Fibroblast of lung (primary cell): ENCODE measurements at places on chromosomes 3 and 15.

DNA sequence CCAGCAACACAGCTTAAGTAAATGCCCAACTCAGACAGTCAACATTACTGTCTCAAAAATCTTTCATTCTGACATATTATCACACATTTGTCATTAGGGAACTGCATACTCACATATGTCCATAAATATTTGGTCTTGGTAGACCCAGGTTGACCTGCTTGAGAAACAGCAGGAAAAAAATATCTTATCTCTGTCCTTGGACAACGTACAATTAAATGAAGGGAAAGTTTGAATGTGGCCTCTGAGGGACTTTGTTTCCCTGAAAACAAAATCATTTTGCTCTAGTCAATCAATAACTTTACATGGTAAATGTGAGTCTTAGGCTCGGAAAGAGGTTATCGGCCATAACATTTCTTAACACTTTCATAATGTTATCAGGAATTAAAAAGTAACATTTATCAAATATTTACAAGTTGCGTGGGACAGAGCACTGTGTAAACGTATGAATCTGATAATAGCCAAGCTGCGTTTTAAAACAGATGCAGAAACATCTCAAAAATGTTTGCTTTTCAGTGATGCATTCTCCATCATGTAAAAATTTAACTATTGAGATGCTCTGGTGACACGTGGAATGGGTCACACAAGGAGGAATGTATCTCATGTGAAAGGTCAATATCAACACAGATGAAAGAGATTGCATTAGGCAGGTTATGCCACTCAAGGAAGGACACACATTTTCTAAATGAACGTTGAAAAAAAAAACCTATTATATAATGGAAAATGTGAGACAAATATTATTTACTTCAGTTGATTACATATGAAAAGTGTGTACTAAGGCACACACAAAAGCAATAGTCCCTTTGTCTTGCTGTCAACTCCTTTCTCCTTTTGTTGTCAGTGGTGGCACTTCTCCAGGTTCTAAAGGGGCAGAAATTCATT, 304.4 kb downstream of the WDR72 start:
- no peaks in the 10 kb centered on the region for H3K27me3 ChIP-seq
- no peak for DNase-seq
- H3K36me3 ChIP-seq, result no peaks in the 10 kb centered on the region
- no peaks in the 10 kb centered on the region for H3K4me1 ChIP-seq

DNA sequence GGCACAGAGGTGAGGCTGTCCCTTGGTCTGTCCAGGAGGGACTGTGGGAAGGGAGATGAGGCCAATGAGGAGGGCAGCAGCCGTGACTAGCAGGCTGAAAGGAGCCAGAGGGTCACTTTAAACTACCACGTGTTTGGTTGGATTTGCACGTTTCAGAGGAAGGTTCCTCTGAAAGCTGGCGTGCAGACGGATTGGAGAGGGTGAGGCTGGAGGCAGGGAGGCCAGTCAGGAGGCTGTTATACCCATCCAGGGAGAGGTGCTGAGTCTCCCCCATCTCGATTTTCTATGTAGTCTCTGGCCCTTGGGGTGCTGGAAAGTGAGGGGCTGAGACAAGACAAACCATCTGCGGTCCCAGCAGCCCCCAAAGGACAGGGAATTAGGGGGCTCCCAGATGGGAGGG, 60.0 kb upstream of the SLC6A1 start:
- no peaks in the 10 kb centered on the region for H3K4me1 ChIP-seq
- no peak overlapping the region for H3K27ac ChIP-seq
- no peaks in the 10 kb centered on the region for H3K27me3 ChIP-seq
- no peak overlapping the region for H3K4me3 ChIP-seq

DNA sequence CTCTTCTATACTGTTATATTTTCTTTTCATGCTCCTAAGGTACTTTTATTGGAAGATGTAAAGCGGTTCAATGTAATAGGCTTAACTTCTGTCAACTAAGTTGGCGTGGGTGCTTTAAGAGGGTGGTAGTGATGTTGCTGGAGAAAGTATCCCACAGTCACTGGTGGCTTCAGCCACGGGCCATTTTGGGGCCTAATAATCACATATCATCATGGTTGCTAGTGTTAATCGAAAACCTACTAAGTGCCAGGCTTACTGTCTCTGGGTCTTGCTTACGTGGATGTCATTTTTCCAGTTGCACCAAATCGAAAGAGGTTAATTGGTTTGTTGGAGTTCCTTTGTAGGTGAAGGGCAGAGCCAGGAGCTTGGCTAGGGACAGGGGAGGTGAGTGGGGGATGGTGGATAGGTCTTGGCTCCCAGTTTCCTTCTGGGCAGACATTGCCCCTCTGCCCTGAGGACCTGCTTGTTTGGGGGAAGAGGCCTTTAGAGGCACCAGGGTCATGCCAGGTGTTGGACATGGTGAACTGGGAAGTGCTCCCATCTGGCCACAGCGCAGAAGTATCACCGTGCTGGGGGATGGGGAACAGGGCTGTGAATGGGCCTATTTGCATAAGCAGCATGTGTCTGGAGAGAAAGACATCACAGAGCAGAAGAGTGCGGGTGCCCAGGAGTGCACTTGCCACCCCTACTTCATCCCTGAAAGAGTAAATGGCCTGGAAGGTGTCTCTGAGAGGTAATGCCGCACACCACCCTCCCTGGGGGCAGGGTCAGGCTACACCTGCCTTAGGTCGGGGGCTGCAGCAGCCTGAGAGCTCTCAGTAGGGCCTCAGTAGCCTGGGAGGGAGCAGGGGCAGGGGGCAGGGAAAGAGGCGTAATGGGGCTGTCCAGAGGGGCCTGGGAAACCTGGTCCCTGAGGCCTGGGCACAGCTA, 62.4 kb upstream of the POLG start:
- no peaks in the 10 kb centered on the region for H3K4me1 ChIP-seq
- H3K27ac ChIP-seq, result no peak overlapping the region
- peaks cover 33% of the 10 kb centered on the region for H3K27me3 ChIP-seq
- no peak for DNase-seq
- no peak overlapping the region for H3K4me3 ChIP-seq
- no peaks in the 10 kb centered on the region for H3K36me3 ChIP-seq

DNA sequence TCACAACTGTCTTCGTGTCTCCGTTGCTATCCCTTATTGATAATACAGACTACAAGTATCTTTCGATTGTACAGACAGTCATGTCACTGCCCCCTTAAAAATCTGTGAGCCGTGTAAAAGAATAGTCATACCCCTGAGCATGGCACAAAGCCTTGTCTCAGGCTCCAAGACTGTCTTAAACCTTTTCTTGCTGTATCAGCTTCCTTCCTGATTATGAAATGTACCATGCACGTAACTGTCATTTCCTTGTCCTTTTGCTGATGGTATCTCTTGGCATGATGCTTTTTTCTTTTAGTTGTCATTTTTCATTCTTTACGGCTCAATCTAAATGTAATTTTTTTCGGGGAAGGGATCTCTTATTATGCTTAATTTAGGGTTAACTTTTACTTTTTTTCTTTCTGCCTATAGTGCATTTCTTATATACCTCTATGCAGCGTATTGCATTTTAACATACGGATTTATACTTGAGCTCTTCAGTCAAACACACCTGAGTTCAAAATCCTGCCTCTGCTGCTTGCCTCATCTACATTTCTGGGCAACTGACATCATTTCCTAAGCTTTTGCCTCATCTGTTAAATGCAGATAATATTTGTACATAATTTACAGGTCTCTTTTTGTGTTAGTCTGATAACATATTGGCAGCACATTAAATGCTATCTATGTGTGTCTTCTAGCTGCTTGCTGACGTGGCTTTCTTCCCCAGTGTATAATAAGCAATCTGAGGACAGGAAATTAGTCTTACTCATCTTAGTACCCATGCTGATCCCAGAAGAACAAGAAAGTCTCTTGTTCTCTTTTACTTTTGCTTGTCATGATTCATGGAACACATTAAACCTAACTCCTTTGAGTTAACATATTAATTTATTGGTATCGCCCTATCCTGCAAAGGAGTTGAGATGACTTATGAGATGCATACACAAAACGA, 57.3 kb downstream of the ROBO2 start:
- H3K36me3 ChIP-seq, result no peaks in the 10 kb centered on the region
- no peaks in the 10 kb centered on the region for H3K27me3 ChIP-seq

GRCh38 chr3:18445401-18446148, 20.4 kb upstream of the SATB1 start:
- DNase-seq, result no peak
- no peaks in the 10 kb centered on the region for H3K36me3 ChIP-seq
- peaks cover 15% of the 10 kb centered on the region for H3K27me3 ChIP-seq
- H3K4me3 ChIP-seq, result peak overlapping the region; percentile 26

DNA sequence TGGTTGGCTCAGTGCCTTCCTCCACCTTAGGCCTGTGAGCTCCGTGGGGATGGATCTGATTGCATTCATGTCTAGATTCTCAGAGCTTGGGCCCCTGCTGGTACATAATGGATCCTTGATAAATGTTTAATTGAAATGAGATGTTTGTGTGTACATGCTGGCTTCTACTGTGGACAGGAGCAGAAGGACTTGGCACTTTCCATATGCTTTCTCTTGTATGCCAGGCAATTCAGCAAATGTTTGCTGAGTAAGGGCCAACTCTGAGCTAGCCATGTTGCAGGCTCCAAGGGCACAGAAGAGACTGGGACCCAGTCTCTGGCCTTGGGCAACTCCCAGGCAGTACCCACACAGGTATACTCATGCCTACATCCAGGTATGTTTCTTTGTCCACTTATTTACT, 67.0 kb downstream of the RAB11A start:
- H3K4me3 ChIP-seq, result no peak overlapping the region
- H3K27me3 ChIP-seq, result no peaks in the 10 kb centered on the region
- peaks cover 10% of the 10 kb centered on the region for H3K4me1 ChIP-seq
- no peak for DNase-seq
- H3K36me3 ChIP-seq, result no peaks in the 10 kb centered on the region
- H3K27ac ChIP-seq, result no peak overlapping the region

- no peak overlapping the region for H3K4me3 ChIP-seq
- no peak overlapping the region for H3K27ac ChIP-seq
- peaks cover 5% of the 10 kb centered on the region for H3K27me3 ChIP-seq
- no peak for DNase-seq
These were observed 41.5 kb upstream of the FAM98B start for GRCh38 chr15:38412466-38412865.

DNA sequence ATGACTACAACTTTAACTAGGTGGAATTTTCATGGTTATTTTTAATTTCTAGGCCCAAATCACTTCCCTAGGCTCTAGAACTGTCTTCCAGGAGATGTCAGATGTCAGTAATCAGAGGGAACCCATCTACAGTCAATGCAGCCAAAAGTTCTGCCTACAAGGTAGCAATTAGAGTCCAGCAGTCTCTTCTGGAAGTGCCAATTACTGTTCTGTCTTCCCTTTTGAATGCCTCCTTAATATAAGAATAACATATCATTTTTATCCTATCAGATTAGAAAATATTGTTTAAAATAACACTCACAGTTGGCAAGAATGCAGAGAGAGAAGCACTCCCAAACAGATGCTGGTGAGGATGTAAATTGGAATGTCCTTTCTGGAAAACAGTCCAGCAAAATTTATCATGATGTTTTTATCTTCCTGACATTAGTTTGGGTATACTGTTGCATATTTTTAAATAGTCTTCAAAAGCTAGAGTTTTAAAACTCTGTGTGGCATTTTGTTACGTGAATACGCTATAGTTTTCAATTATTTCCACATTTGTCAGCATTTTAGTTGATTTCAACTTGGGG, 543.7 kb downstream of the FHIT start:
- H3K27ac ChIP-seq, result no peak overlapping the region
- no peaks in the 10 kb centered on the region for H3K27me3 ChIP-seq
- no peak overlapping the region for H3K4me3 ChIP-seq
- DNase-seq, result peak; percentile 63
- H3K4me1 ChIP-seq, result no peaks in the 10 kb centered on the region

DNA sequence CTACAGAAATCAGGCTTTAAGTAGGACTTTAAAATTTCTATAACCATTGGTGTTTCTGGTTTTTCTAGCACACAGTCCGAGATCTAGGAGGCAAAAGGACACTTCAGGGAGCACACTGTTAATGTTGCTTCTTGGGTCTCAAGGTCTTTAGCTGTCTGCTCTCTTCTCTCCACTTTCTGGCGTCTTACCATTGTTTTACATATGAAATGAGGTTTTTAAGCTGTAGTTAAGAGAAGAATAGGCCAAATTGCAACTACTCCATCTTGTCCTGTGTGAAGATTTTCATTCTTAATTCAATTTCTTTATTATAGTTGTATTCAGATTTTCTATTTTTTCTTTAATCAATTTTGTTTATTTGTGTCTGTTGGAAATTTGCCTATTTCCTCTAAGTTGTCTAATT, 151.4 kb downstream of the WNT7A start:
- H3K36me3 ChIP-seq, result no peaks in the 10 kb centered on the region
- DNase-seq, result no peak
- H3K4me1 ChIP-seq, result no peaks in the 10 kb centered on the region

DNA sequence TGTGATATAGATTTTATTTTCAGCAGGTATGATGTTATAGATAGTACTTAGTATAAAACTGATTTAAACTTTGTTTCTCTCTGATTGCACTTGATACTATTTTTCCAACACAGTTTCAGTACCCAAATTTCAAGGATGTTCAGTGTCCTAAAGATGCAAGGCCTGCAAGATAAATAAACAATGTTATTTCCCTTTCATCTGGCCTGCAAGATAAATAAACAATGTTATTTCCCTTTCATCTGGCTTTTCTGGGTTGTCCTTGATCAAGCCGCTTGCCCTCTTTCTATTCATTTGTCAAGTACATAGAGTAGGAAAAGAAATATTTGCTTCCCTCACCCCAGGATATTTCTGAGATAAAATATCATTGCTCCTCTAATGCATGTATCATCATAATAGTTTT, 571.0 kb downstream of the FGF12 start:
- no peaks in the 10 kb centered on the region for H3K27me3 ChIP-seq
- no peaks in the 10 kb centered on the region for H3K4me1 ChIP-seq
- no peak overlapping the region for H3K27ac ChIP-seq
- no peak overlapping the region for H3K4me3 ChIP-seq

GRCh38 chr15:34119291-34119690, 17.4 kb downstream of the PGBD4 start:
- H3K27me3 ChIP-seq, result no peaks in the 10 kb centered on the region
- peak; percentile 28 for DNase-seq
- no peaks in the 10 kb centered on the region for H3K36me3 ChIP-seq
- H3K4me1 ChIP-seq, result no peaks in the 10 kb centered on the region
- H3K27ac ChIP-seq, result no peak overlapping the region

DNA sequence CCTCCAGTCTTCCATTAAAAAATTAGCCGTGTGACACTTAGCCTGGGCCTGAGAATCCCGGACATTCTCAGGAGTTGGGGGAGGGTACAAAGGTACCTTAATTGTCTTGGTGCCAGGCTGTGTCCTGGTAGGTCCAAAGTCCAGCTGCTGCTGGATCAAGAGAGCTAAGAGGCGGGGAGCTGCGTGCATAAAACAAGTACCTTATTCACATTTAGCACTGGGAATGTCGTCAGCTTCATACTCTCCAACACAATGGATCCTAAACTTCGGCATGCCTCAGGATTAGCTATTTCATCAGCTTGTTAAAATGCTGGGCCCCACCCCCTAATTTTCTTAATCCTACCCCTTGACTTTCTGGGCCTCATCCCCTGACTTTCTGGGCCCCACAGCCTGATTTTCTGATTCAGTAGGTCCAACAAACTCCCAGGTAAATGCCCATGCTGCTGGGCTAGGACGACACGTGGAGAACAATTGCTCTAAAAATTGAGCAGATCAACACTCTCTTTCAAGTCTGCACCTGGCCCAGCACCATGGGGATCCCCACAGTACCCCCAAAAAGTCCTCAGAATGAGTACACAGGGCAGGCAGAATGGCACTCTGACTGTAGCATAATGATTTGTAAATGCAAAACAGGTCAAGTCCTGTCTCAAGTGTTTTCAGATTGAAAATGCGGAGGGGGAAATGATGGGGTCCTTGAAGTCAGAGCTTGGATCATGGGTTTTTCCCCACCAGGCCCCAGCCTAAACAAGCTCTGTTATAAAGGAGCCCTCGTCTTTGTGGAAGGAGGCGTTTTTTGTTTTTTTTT, 5.6 kb upstream of the AEN start:
- H3K27me3 ChIP-seq, result no peaks in the 10 kb centered on the region
- H3K4me1 ChIP-seq, result peaks cover 3% of the 10 kb centered on the region
- DNase-seq, result no peak
- no peak overlapping the region for H3K4me3 ChIP-seq
- no peak overlapping the region for H3K27ac ChIP-seq
- H3K36me3 ChIP-seq, result no peaks in the 10 kb centered on the region
